ENCODE measurements at places on chromosomes 5 and 9.

DNA sequence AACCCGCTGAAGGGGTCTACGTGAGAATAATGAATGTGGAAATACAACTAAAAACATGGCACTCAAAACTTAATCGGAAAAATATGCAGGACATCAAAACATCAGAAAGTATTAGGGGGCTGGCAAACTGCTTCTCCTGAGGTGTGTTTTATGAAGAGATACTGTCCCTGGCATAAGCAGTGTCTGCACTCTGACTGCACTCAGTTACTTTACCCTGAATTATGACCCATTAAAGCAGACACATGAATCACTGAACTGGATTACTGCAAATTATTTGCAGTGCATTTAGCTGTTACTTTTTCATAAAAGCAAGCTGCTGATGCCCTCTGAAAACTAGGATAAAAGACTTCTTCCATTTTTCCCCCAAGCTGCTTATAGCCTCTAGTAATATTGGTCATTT lies 164.9 kb downstream of the AP3B1 start:
- no peak for DNase-seq

DNA sequence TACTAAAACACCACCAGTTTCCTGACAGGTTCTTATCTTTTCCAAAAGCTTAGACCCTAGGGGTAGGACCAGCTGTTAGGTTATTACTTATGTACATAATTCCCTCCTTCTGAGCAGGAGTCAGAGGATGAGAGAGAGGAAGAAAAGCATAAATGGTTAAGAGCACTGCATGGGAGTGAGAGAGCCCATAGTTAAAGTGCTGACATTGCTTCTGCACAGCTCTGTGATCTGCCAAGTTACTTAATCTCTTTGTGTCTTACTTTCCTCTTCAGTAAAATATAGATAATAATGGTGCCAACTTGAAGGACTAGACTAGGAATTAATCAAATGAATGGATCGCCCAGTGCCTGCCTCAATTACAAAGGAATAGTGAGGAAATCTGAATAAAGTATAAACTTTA lies 66.4 kb downstream of the NRG2 start:
- no peak for DNase-seq

GRCh38 chr5:116274251-116274650 lies 189.4 kb downstream of the COMMD10 start:
- no peak for DNase-seq

GRCh38 chr5:139760066-139761056 lies 35.2 kb upstream of the PSD2 start:
- DNase-seq = no peak

- DNase-seq = no peak
Measured at GRCh38 chr5:91848453-91848852, 465.3 kb upstream of the ARRDC3 start.

DNA sequence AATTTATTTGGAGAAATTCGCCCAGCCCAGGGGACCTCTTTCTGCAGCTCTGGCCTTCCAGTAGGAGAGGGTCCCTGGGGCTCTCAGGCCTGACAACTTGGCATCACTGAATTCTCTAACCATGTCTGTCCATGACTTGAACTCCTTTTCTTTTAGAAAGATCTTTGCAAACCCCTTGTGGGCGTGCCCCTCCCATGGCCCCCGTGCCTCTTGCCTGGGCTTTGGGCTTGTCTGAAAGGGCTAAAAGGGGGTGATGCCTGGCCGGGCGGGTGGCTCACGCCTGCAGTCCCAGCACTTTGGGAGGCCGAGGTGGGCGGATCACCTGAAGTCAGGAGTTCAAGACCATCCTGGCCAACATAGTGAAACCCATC lies 3.2 kb upstream of the SQSTM1 start:
- DNase-seq = no peak

GRCh38 chr5:10463566-10463965 lies 21.9 kb downstream of the ROPN1L start:
- no peak for DNase-seq

Measured in NCI-H774 (cell line).